ENCODE measurements at places on chromosomes 6 and 20. TPM values are rescaled to one million over a fixed set of nuclear protein-coding genes. Genes with fewer than 3 reads are reported as not detected.

GGTLC1 gene
- total RNA-seq: not detected

ZNF217 gene
- total RNA-seq: 12.1 TPM

THBS2 gene
- total RNA-seq: 43.2 TPM

OR12D3 gene
- not detected for total RNA-seq

ASIP gene
- not detected for total RNA-seq

DZANK1 gene
- total RNA-seq: 0.50 TPM

ZNF76 gene
- total RNA-seq: 12.3 TPM

NOX3 gene
- not detected for total RNA-seq

ESR1 gene
- under 0.01 TPM for total RNA-seq

TAAR6 gene
- not detected for total RNA-seq

RAET1E gene
- total RNA-seq: not detected

ABHD16B gene
- total RNA-seq: not detected

TCP11 gene
- 0.15 TPM for total RNA-seq

ZKSCAN3 gene
- total RNA-seq: 3.3 TPM

KDM1B gene
- 9.2 TPM for total RNA-seq

HLA-DRA gene
- not detected for total RNA-seq

FUT9 gene
- not detected for total RNA-seq

SEMG1 gene
- total RNA-seq: not detected

C20orf204 gene
- not detected for total RNA-seq

ZBTB12 gene
- 3.0 TPM for total RNA-seq

ZFP57 gene
- not detected for total RNA-seq

BMP6 gene
- total RNA-seq: 0.15 TPM

MYB gene
- total RNA-seq: 0.45 TPM

NKX2-2 gene
- not detected for total RNA-seq

All from bronchus fibroblast of lung (primary cell).